Prostate gland (tissue), 2 donors: ENCODE measurements at places on chromosomes 6 and 20.

DNA sequence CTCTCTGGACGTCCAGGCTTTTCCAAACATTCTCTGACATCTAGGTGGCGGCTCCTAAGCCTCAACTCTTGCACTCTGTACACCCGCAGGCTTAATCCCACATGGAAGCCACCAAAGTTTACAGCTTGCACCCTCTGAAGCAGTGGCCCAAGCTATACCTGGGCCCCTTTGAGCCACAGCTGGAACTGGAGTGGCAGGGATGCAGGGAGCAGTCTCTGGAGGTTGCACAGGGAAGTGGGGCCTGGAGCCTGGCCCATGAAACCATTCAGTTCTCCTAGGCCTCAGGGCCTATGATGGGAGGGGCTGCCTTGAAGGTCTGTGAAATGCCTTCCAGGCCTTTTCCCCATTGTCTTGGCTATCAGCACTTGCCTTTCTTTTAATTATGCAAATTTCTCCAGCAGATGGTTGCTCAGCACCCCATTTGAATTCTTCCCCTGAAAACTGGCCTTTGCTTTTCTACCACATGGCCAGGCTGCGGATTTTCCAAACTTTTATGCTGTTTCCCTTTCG, 64.9 kb downstream of the IRF4 start:
- no peak overlapping the region for H3K27ac ChIP-seq
- no peak for DNase-seq

GRCh38 chr6:106789428-106790148, 160.2 kb downstream of the QRSL1 start:
- H3K36me3 ChIP-seq = no peaks in the 10 kb centered on the region
- no peak overlapping the region for H3K4me3 ChIP-seq
- no peak for DNase-seq

DNA sequence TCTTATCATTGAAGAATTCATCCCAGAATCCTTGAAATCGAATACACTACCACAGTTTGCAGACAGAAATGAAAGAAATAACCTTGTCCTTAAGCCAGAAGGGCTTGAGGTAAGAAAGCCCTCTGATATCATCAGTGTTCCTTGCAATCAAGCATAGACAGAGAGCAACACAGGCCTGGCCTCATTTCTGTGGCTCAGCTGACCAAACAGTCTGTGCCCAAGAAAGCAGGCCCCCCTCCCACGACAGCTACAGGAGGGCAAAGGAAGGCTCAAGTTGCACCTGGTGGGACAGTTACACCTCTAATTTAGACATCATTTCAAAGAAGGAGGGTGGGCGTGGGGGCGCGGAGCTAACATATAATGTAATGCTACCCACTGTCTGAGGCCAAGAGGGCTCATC, 21.6 kb downstream of the KIF16B start:
- no peak overlapping the region for H3K27ac ChIP-seq
- H3K36me3 ChIP-seq = no peaks in the 10 kb centered on the region
- H3K27me3 ChIP-seq = no peaks in the 10 kb centered on the region
- H3K4me3 ChIP-seq = no peak overlapping the region
- no peak for DNase-seq
- H3K4me1 ChIP-seq = no peaks in the 10 kb centered on the region

DNA sequence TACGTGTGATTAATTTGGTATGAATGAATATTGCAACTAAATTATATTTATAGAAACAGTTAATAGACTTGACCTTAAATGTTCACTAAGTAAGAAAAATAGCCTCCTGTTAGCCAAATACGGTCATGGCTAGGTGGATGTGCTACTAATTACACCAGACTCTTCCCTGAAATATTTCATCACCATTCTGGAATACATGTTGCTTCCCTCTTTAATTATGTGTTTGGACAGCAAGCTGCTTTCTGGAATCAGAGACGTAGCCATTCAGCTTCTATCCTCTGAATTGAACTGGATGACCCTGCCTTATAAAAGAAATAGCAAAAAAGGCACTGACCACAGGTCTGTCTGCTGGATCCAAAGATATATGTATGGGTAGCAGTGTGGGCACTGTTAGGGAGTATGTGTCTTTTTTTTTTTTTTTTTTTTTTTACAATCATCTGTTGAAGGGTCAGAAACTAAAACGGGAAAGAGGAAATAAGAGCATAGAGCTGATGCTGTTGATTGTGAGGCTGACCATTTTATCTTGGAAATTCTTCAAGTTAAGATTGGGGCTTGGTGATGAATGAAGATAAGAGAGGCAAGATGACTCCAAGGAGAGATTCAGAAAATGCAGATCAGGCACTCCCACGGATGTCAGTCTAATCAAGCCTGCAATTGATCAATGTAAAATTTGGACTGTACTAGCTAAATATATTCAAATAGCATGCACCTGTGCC, 283.2 kb upstream of the HSF2 start:
- no peak overlapping the region for H3K4me3 ChIP-seq
- H3K36me3 ChIP-seq = no peaks in the 10 kb centered on the region
- H3K27me3 ChIP-seq = no peaks in the 10 kb centered on the region
- no peak for DNase-seq

GRCh38 chr6:157977176-157977804, 4.4 kb upstream of the SYNJ2 start:
- no peak overlapping the region for H3K4me3 ChIP-seq
- DNase-seq = no peak
- no peaks in the 10 kb centered on the region for H3K27me3 ChIP-seq
- no peak overlapping the region for H3K27ac ChIP-seq

DNA sequence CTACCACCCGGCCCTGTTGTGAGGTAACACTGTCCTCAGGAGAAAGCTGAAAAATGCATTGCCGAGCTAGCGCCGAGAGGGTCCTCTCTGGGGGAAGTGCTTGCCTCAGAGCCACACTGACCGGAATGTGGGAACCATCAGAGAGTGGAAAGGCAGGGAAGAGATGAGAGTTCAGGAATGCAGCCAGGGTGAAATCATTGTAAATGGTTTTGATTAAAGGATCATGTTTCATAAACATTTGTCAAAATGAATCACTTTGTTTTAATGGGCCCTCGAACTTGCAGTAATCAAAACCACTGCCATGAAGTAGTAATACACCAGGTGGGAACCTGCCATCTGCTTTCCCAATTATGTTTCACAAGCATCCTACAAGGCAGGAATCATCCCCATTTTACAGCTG, 16.9 kb upstream of the IL17F start:
- no peak overlapping the region for H3K4me3 ChIP-seq
- H3K4me1 ChIP-seq = no peaks in the 10 kb centered on the region
- H3K27me3 ChIP-seq = no peaks in the 10 kb centered on the region
- H3K27ac ChIP-seq = no peak overlapping the region
- no peaks in the 10 kb centered on the region for H3K36me3 ChIP-seq

DNA sequence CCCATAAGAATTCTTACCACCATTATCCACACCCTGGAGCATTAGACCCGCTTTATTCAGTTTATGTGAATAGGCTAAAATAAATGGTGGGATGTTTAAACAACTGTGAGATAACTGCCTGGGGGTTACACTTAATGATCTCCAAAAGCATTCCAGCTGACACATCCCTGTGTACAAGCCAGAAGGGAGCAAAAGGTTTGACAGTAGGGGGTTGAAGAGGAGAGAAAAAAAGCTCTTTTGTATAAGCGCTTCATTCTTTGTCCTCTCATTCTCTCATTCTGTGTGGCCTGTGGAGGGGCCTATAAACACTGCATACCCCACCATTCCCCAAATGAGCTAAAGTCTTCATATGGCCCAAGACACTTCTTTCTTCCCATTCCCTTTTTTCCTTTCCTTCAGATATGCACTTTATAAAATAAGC, 30.8 kb upstream of the COL21A1 start:
- DNase-seq = no peak
- H3K4me3 ChIP-seq = no peak overlapping the region

DNA sequence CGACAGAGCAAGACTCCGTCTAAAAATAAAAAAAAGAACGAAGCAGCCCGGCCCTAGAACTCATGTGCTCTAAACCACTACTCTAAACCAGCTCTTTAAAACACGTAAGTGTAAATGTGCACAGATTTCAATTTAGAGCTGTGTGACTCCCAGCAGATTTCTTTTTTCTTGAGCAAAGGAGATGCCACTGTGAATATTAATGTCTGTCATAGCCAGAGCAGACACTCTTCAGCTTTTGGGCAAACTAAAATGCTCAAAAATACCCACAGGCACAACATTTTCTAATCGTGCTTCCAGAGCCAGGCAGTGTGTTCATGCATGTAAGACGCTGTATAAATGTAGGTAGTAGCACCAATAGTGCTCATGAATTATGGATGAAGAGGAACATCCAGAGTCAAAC, 218.9 kb upstream of the PLCB4 start:
- no peak overlapping the region for H3K27ac ChIP-seq
- no peak overlapping the region for H3K4me3 ChIP-seq
- DNase-seq = no peak
- H3K4me1 ChIP-seq = no peaks in the 10 kb centered on the region
- no peaks in the 10 kb centered on the region for H3K36me3 ChIP-seq
- H3K27me3 ChIP-seq = no peaks in the 10 kb centered on the region

- no peak overlapping the region for H3K27ac ChIP-seq
- H3K36me3 ChIP-seq = no peaks in the 10 kb centered on the region
- no peaks in the 10 kb centered on the region for H3K4me1 ChIP-seq
- DNase-seq = no peak
Measured at GRCh38 chr20:43988867-43989266, 74.2 kb downstream of the TOX2 start.

DNA sequence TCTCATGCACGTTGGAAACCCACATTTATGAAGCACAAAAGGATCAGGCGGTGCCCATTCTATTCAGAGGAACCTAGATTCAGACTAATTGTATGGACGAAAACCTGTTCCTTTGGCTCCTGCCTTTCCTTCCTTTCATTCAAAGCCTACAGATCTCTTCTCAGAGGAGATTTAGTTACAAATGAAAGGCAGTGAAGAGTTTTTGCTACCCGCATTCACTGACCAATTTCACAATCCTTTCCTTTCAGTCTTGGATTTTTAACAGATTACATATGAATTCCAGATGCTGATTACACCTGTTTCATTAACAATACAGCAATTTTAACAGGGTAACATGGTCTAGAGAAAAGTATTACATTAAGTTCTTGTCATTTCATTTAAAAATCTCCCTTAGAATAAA, 32.0 kb downstream of the TMEM242 start:
- no peak overlapping the region for H3K27ac ChIP-seq
- H3K4me1 ChIP-seq = no peaks in the 10 kb centered on the region
- H3K36me3 ChIP-seq = no peaks in the 10 kb centered on the region
